ENCODE measurements at places on chromosomes 2 and 18.

DNA sequence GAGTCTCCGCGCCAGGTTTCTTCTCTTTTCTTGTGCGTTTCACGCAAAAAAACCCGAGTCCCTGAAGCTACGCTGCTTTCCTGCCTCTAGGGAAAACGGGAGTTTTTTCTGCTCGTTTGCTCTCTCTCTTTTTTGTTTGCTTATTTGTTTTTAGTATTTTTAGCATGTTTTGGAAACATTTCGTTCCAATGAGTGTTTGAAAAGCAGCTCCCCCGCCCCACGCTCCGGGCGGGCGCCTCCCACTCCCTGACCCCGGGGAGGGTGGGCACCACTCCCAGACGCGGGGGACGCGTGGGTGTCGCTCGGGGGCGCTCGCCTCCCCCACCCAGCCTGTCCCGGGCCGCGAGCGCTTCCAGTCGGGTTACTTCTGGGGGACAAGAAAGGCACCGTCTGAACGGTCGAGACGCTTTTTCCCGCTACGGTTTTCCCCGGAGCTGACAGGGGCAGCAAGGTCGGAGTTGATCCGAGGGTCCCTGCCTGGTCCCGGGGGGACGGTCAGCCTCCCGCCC, 446 bp upstream of the EFHD1 start:
- DNase-seq = no peak

- peak; percentile 72 for DNase-seq
Observed at GRCh38 chr2:118322406-118322805, 234.1 kb downstream of the INSIG2 start.

DNA sequence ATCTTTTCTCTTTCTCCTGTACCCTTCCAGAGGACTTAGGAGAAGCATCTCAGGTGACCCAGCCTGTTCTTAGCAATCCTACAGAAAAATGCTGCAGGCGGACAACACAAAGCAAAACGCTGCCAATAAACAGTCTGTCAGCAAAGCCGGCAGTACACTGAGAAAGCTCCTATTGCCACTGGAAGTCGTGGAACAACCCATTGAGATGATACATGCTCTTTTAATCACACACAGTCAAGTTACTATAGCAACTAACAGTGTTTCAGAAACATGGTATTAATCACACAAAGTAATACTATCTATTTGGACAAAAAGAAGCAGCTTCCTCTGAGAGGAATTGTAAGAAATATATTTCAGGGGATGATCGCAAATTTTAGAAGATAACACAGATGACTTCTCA, 10.5 kb downstream of the CTLA4 start:
- DNase-seq = no peak

- no peak for DNase-seq
Observed at GRCh38 chr2:25347205-25347815, 5.6 kb upstream of the DNMT3A start.

DNA sequence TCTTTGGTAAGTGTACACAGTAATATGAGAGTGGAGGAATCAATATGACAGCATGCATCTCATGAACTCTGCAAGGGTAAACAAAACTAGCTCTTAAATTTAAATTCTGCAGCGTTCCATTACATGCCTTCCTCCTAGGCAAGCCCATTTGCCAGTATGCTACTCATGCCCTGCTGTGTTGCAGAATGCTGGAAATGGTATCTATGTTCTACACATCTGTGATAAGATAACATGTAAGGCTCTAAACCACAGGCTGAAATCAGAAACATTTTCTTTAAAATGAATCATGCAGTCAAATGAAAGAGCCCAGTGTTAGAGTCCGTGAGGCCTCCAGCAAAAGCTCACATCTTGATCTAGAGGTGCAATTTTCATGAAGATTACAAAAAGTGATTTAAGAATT, 112.8 kb upstream of the FN1 start:
- no peak for DNase-seq

GRCh38 chr18:21129566-21130216, 18.1 kb upstream of the ROCK1 start:
- no peak for DNase-seq

GRCh38 chr2:100857915-100858314, 38.0 kb downstream of the NPAS2 start:
- DNase-seq = no peak

DNA sequence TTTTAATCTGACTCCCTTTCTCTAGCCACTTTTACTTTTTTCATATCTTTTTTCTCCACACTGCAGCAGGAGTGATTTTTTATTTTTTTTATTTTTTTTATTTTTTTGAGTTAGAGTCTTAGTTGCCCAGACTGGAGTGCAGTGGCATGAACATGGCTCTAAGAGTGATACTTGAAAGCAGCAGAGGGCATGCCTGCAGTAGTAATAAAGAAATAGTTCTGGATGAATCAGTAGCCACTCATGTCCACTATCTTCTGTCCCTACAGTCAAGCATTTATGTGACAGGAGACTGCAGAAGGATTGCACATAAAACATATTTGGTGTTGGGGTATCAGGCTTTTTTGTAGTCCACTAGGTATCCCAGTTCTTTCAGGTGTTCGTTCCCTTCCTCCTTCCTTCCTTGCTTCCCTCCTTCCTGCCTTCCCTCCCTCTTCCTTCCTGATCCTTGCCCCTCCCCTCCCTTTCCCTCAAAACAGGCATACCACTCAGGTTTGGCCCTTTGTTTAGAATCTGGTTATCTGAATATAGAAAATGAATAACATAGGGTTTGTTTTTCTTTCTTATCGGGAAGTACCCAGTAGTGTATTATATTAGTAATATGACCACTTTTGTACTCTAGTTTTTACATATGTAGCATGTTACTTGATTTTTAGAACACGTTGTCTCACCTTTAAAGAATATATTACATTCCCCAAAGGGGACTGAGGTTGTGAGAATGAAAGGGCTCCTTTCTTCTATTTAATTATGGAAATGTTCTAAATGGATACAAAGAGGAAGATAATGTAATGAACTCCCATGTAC, 23.5 kb downstream of the MIB1 start:
- DNase-seq = no peak

- peak; percentile 86 for DNase-seq
Observed at GRCh38 chr2:219765231-219765911, 137.9 kb downstream of the SLC4A3 start.

DNA sequence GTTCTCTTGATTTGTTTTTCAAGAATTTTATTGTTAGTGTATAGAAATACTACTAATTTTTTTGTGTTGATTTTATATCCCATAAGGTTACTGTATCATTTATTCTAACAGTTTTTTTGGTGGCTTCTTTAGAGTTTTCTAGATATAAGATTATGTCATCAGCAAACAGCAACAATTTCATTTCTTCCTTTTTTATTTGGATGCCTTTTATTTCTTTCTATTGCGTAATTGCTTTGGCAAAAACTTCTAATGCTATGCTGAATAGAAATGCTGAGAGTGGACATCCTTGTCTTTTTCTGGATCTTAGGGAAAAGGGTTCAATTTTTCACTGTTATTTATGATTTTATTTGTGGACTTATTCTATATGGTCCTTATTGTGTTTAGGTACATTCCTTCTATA, 298.8 kb downstream of the RPRM start:
- no peak for DNase-seq

- no peak for DNase-seq
Observed at GRCh38 chr2:205411558-205411957, 270.7 kb upstream of the NRP2 start.

DNA sequence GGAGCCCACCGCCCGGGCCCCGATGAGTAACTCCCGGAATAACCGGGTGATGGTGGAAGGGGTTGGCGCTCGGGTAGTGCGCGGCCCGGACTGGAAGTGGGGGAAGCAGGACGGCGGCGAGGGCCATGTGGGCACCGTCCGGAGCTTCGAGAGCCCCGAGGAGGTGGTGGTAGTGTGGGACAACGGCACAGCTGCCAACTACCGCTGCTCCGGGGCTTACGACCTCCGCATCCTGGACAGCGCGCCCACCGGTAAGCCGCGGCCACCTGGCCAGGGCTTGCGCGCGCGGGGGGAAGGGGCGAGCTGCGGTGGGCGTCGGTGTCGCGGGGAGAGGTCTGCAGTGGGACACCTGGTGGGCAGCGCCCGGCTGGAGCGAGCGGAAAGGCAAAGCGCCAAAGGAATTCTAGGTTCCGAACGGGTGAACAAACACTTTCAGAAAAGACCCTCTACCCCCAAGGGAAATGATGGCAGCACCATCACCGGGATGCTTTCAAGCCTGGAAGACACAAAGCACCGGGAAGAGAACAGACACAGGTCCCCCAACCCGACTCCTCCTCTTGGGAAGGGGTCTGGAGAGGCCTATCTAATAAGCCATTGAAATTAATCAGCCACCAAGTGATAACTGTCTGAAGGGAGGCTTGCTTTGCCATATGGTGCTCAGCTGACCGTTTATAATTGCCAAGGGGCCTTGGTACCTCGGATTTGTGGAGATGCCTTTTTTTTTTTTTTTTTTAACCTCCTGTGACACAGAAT, 1.1 kb downstream of the MIB1 start:
- DNase-seq = no peak

GRCh38 chr2:38935568-38936172, 46.0 kb downstream of the ARHGEF33 start:
- DNase-seq = no peak

DNA sequence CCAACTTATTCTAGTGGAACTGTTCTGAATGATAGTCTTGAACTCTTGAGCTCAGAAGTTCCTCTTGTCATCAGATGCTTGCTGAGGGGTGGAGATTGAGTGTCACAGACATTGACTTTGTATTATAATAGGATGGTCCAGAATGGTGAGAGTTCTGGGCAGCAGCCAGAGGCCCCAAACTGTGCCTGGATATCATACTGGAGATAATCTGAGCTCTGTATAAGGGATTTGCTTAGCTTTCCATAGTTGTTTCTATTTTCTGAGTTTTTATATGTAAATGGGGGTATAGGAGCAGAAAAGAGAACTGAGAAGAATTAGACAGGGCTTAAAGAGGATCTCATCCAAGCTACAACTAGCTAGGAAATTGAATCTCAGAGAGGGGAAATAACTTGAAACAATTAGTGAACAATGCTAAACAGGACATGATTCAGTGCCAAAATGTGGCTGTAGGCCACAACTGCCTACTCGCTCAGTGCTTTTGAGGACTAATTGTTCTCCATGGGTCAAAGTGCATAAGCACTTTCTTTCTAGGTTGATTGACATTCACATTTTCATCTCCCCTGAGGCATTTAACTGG, 10.1 kb upstream of the LCLAT1 start:
- DNase-seq = peak; percentile 84

DNA sequence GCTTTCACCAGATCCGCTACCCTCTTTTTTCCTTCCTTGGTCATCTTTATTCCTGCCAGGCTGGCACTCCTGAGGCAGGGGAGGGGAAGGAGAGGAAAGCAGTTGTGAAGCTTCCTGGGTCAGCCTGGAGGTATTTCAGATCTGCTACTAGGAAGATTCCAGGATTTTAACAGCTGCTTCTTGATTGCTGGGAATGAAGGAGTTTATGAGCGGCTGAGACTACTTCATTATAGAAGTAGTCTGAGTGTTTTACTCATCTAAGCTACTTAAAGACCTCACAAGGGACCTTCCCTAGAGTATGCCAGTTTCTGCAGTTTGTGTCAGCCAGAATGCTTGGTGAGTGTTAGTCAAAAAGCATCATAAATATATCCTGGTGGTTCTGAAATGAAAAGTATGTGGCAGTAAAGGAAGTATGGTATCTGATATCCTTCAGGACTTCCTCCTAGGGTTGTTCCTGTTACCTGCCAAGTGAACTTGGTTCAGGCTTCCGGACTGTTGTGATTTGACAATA, 1.9 kb downstream of the TANC1 start:
- DNase-seq = no peak

GRCh38 chr2:134917888-134918525, 615 bp upstream of the CCNT2 start:
- peak; percentile 98 for DNase-seq

DNA sequence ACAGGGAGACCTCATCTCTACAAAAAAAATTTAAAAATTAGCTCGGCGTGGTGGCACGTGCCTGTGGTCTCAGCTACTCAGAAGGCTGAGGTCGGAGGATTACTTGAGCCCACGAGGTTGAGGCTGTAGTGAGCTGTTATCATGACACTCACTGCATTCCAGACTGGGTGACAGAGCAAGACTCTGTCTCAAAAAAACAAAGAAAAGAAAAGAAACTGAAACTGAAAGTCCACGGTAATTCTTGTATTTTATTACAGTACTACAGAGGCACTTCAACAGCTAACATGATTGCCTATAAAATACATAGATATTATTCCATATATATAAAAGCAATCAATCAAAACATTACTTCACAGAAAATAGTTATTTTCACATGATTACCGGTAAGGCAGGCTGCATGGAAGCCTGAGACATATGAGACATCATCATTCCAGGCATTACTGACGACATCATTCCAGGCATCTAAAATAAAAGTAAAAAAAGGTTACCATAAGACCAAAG, 23.1 kb downstream of the PRPF40A start:
- peak; percentile 64 for DNase-seq

DNA sequence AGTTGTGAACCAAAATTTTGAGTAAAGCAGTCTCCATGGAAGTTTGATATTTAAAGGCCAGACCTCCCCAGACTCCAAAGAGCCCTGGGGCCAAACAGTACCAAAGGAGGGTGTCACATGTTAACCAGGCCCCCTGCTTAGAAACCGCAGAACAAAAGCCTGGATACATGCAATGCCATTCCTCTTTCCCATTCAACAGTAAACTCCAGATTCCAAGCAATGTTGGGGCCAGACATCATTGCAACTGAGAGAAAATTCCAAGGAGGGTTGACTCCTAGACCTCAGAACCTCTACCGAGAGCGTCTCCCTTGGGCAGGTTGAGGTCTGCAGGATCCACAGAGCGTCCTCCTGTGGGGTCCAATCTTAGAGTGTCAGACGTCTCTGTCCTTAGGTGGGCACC, 404.4 kb upstream of the SYT4 start:
- no peak for DNase-seq

DNA sequence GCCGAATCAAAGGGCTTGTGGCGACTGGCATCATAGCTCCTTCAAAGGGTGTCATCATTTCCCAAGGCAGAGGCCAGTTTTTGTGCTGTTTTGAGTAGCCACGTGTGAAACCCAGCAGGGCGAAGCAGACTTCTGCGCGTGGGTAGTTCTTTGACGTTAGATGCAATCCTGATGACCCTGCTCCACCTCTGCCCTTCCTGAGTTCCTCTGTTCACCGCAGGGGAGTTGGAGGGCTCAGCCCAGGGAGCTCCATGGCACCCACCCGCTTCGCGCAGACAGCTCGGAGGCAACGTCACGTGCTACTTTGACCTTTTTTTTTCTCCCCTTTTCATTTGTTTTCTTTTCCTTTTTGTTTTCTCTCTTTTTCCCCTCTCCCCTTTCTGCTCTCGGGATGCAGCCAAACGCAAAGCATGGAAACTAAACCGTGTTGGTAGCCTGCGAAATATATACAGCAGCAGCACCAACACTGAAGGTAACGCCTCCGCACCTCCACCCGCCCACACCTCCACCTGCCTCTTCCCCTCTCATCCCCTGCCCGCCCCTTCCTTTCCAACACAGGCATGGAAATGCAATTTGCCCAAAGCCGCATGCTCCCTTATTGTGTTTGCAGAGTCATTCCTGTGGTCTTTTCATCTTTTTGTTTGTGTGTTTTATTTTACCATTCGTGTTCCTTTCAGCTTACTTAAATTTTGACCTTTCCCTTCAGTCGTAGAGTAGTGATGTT, 153.6 kb downstream of the GBX2 start:
- DNase-seq = no peak

DNA sequence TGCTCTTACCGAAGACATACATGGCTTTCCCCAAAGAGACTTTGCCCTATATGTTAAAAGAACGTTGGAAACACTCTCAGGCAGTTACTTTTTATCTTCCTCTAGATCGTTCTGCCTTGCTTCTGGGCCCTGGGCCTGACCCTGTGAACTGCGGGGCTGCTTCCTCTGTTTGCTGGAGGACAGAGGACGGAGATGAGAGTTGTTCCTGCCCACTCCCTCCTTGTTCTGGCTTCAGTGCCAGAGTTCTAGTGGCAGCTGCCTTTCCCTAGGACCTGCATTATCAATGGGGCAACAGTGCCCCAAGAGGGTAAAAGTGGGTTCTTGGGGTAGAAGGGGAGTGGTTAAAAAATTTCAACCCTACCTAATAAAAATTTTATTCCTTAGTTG, 6.5 kb upstream of the FN1 start:
- DNase-seq = no peak
